T-helper 1 cell (primary cell): ENCODE measurements at places on chromosomes 4 and X.

DNA sequence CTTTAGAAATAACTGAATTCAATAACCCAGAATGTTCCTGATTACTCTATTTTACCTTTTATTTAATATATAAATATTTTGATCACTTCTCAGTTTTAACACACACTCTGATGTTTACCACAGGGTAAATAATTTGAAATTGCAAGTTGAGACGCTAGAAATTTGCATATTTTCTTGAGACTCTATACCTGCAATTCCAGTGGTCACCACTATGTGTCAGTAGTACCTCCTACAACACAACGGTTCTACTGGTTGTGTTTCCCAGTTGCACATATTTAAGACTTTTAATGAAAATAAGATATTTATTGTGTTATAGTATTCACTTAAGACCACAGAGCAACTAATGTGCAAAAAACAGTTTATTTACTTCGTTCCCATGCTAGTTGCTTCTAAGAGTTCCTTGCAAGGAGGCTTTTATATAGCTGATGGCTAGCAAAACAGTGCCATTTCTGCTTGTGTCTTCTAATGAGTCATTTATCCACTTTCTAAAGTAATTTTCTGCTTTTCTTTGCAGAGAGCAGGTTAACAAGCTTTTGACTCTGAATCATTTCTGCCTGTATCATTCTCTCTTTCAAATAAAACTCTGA is 98.9 kb upstream of the PDLIM3 start:
- DNase-seq: no peak

DNA sequence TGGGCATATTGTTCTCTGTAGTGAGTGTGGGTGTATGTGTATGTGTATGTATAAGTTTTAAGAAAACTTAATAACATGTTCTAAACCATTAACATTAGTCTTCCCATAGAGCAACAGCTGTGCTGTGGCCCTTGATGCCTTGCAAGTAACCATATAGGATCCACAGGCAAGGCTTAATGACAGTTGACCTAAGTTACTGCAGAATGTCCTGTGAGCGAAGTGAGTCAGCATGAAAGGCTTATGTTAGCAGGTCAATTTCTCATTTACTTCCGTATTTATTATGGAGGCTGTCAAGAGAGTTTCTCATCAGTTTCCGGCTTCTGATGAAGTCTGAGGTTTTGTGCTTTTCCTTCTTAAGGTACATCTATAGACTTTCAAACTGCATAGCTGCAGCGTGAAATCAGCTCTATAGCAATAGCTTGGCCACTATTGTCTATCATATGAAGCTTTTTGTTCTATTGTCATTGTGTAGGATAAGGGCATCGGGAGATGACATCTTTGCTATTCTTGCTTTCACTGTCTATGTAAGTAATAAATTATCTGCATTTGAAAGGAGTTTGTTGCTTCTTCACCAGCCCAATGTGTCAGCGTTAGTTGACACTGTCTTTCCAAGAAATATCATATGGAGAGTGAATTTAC is 1153.4 kb upstream of the AGA start:
- no peak for DNase-seq

GRCh38 chrX:139844884-139845283 is 88.0 kb downstream of the ATP11C start:
- DNase-seq: no peak

DNA sequence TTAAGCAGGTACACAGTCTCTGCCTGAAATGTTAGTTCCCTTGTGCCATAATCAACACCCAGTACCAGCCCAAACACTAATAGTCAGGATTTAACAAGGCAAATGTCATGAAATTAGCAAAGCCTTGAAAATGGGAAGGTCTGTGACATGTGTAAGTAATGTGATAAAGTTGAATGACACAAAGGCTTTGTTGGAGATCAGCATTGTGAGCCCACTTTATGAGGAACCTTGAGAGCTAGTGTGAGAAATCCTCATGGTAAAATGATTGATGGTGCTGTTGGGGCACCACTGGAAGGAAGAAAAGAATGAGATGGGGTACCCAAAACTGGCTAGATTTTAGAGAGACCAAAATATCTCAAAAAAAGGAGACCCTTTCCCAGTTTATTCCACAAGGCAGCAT is 3.3 kb upstream of the LIN54 start:
- DNase-seq: no peak

GRCh38 chr4:61953386-61953785 is 753.3 kb downstream of the ADGRL3 start:
- no peak for DNase-seq
